ENCODE measurements at places on chromosomes 5 and 9.

DNA sequence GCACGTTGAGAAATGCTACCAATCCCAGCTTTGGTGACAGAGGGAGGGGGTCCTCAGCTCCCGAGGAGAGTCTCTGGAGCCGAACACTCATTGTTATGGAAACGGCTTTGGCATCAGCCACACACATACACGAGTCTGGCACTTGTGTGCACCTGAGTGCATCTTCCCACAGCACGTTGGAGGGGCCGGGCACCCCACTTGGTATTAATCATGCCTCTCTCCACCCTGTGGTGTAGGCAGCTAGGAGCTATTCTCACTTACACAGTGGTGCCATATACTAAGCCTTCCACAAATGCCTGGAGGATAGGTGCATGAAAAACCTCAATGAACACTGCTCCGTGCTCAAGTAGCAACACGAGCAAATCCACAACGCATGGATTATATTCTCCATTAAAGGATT lies 133.9 kb upstream of the PANK3 start:
- DNase-seq, result no peak

- peak; percentile 99 for DNase-seq
Measured at GRCh38 chr5:122180863-122181548, 51.7 kb downstream of the ZNF474 start.

- DNase-seq, result no peak
Measured at GRCh38 chr9:2559192-2560152, 62.1 kb upstream of the VLDLR start.

GRCh38 chr5:139138809-139139208 lies 59.4 kb downstream of the SIL1 start:
- peak; percentile 56 for DNase-seq
